Erythroblast (primary cell): ENCODE measurements at places on chromosomes 3 and 15.
A peak's percentile ranks its signal among the peaks of the same experiment; 100 is the strongest.

- DNase-seq, result no peak
Observed at GRCh38 chr3:181383760-181384159, 328.0 kb upstream of the SOX2 start.

- DNase-seq, result no peak
Observed at GRCh38 chr3:52023860-52024764, 28.4 kb upstream of the RPL29 start.

- peak; percentile 29 for DNase-seq
Observed at GRCh38 chr15:39580485-39581241, at the start of gene THBS1. TSS of gene THBS1 (plus strand) at chr15:39581079. CDS start at chr15:39581858, 779 bp downstream.

DNA sequence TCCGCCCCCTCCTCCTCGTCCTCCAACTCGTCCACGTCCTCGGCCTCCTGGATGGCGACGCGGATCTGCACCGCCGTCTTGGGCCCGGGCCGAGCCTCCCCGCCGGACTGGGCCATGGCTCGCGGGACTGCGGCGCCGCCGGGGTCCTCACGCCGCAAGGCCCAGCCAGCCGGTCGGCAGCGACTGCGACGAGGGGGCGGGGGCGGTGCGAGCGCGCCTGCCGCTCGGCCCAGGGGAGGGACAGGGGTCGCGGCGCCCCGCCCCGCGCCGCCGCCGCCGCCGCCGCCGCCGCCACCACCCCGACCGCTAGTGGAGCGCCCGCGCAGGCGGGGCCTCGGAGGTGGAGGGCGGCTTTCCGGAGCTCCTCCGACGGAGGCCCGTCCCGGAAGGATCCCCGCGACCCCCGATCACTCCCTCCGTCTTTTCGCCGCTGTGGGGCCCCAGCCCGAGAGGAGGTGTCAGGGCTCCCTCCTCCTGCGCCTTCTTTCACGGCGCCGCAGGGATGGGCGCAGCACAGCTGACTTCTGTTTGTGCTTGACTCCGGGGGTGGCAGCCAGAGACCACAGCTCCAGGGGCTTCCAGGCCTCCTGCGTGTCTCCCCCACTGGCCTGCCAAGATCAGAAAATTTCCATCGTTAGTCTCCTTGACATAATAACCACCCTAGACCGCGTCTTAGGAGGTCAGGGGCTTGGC is at the start of gene LARP6:
LARP6 (minus strand) TSS at position 185 of the 693 bp plus-strand sequence; CDS start at position 116, 69 bp downstream.
- no peak for DNase-seq

DNA sequence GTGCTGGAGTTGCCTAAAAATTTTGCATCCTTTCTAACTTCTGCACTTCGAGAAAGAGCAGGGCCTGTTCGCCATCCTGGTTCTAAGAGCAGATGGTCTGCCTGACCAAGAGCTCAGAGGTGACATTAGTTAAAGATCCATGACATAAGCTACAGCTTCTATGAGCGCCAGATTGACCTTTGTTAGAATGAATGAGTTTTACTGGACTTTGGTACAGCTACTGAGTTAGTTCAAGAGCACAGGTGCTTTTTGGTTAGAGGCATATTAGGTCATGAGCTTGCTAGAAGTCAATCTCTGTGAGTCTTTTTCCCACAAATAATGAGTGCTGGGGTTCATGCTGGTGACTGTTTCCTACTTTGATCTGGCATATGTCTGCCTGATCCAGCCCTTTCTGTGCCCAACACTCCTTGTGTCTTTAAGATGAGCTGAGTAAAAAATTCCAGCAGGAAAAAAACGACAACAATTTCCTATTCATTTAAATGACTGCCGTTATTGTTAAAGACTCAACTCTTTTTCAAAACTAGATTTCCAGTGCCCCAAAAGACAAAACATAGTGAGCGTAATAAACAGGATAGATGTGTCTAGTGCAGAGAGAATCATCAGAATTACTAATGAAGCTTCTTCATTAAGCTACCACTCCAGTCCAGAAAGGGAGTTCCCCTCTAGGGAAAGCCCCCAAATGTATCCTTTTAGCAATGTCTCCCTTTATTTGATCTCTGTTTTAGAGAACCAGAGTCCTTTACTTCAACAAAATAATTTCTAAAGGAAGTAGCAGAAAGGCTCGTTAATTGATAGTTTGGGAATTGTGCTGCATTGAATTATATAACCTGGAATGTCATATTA is 152.9 kb downstream of the SLCO3A1 start:
- DNase-seq, result no peak

GRCh38 chr15:85730001-85730820 is 64.5 kb downstream of the KLHL25 start:
- peak; percentile 78 for DNase-seq

DNA sequence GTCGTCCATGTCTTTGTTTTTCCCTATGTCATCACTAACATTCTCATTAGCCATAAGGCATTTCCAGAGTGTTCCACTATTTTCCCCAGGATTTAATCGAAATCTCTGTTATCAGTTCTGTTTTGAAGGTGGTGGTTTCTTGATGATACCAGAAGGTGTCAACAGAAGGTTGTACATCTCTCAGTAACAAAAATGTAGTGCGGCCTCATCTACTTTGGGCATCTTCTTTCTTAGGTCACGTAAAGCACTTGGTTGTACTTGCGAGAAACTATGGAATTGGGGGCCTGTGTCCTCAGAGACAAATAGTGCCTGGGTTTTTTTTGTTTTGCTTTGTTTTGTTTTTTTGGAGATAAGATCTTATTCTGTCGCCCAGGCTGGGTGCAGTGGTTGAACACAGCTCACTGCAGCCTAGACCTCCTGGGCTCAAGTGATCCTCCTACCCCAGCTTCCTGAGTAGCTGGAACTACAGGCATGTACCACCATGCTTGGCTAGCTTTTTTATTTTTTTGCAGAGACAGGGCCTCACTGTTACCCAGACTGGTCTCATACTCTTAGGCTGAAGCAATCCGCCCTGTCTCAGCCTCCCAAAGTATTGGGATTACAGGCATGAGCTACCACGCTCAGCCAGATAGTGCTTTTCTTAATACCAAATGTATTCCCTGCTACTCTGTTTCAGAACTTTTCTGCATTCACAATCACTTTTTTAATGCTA is 61.2 kb upstream of the FURIN start:
- DNase-seq, result no peak

DNA sequence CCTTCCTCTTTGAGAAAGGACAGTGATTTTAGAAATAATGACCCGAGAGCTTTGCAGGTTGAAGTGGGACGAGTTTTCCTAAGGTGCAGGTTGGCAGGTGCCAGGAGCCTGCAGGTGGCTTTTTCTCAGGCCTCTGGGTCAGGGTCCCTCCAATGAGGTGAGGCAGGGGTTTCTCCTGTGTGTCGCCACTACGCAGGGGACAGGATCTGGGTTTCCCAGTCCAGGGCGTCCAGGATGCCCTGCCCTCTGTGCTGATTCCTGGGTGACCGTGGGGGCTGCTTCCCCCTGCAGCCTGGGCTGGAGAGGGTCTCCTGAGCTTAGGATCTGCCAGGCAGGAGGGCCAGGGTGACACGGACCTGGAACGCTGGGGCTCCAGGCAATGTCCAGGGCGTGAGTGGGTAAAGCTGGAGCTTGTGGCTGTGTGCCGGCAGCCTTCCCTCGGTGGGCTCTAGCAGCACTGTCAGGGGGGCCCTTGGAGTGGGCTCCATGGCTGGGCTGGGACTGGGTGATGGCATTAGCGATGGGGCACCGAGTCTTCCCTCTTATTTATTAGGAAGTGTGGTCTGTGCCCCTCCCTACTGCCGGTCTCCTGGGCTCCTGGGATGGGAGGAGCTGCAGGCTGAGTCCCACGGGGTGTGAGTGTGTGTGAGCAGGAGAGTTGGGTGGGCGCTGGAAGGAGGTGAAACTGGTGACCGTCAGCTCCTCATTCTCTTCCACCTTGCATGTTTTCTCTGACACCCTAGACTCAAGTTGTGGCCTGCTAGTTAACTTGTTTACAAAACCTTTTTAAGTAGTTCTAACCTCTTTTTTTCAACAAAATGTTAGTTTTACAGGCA is 1.8 kb downstream of the APBA2 start:
- no peak for DNase-seq

- peak; percentile 2 for DNase-seq
Observed at GRCh38 chr3:115325539-115325938, 178.5 kb upstream of the ZBTB20 start.

GRCh38 chr3:152256851-152257562 is 11.7 kb upstream of the MBNL1 start:
- no peak for DNase-seq

GRCh38 chr3:174639970-174640369 is 219.2 kb upstream of the NAALADL2 start:
- DNase-seq, result no peak

- DNase-seq, result no peak
Observed at GRCh38 chr3:513301-513700, 316.7 kb downstream of the CHL1 start.

DNA sequence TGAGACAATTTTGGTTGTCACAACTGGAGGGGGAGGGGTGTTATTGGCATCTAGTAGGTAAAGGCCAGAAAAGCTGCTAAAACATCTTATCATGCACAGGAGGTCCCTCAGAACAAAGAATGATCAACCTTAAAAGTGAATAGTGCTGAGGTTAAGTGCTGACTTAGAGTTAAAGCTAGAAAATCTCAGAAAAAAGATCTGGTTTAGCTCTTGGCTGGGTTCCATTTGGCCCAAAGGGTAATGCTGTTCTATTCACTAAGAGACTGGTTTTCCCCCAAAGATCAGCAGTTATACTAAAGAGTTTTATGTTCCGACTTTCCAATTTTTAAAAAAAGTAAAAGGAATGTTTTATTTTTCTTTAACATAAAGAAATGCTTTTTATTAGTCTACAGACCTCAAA is 15.6 kb downstream of the DCBLD2 start:
- DNase-seq, result no peak

- DNase-seq, result no peak
Observed at GRCh38 chr15:64004056-64004455, 42.2 kb downstream of the DAPK2 start.

GRCh38 chr3:153399636-153400035 is 237.6 kb downstream of the RAP2B start:
- no peak for DNase-seq

DNA sequence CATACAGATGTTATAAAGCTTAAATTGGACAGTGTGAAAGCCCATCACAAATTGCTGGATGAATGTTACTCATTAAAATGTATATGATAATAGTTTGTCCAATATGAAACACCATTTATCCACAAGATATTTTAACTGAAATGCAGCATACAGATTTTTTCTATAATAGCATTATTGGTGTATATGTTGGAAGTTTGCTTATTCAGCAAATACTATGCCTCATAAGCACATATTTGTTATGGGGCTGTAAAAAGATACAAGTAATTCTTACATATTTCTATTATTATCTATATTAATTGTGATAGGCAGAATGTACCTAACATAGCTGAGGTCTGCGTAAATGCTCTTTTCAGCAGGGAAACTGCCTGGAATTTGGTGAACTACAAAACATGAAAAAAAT is 790.5 kb downstream of the DIPK2A start:
- no peak for DNase-seq

DNA sequence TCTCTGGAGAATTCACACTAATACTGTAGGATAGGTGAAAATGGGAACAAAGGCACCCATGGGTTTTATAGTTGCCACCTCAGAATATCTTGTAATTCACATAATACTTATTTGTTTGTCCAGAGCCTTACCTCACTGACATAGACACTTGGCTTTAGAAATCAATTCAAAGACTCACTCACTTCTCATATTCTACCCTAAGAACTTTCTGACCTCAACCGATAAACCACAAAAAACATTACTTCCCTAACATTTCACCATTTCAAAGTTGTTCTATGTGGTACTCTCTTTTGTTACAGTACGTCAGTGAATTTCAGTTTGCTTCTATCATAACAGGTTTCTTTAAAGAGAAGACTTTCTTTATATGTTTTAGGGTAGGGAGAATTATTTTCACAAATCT is 359.3 kb downstream of the IGSF11 start:
- DNase-seq, result no peak

DNA sequence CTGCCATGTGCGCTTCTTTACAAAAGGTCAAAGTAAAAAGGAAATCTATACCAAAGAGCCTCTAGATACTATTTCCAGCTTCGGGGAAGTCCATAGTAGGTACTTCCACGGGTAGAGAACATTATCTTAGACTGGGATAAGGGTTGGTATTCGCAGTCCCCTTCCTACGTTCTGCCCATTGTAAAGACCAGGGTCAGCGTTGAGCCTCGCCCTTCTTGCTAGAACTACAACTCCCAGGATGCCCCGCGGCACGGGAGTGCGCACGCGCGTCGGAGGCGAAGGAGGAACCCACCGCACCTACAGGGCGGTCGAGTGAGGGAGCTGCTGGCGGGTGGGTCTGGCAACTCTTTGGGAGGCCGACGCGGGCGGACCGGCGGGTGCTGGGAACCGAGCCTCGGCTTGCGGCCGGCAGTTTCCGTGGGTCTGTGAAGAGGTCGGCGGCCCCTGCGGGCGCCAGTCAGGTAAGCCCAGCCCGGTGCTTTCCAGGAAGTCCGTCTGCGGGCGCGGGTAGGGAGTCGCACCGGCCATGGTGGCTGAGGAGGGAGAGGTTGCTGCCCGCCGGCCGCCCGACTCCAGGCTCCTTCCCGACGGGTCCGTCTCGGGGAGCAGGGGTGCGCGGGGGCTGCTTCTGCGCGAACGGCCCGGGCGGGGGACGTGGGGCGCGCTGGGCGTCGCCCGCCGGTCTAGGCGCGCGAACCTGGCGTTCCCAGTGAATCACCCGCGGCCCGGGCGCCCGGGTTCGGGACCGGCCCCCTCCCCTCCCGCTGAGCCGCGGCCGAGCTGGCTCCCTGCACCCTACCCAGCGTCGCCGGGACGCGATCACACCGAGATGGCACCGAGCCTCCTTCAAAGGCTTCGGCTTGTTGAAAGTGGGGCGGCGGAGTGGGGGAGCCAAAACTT is at the start of gene TMOD3:
TMOD3 (plus strand) TSS at position 278 of the 900 bp plus-strand sequence. CDS start 33,232 bp downstream, outside the sequence.
- DNase-seq, result peak; percentile 91

- DNase-seq, result peak; percentile 89
Observed at GRCh38 chr3:142977399-142977728, 13.9 kb upstream of the PAQR9 start.

- no peak for DNase-seq
Observed at GRCh38 chr3:50972029-50972428, 297.3 kb downstream of the DOCK3 start.

DNA sequence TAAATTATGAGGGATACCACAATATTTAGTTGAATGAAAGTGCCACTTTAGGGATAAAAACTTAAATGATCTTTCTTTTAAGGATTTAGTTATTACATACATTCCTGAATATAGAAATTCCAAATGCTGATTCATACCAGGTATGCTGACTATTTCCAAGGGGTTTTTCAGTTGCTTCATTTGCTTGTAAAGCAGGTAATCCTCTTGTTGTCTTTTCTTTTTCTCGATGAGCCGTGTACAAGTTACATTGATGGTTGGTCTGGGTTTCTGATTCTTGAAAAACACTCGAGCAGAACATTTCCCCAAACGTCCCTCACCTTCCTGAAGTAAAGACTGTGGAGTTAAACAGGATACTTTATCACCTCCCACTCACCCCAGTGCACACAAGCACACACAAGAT is 21.7 kb downstream of the RARRES1 start:
- no peak for DNase-seq

DNA sequence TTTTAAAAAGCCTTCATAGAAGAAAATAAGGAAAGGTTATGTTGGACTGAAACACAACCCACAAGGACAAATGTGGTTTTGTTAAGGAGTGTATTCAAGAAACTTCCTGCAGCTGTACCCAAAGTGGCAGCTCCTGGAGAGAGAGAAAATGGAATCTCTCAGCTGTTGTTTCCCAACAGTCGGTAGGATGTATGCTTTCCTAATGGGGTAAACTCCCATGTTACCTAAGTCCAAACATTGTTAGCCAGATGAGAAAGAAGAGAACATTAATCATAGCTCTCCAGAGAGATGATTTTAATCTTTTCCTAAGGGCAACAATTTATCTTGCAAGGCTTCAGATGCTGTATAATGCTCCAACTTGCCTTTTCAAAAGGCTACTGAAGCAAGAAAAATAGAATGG is 22.6 kb upstream of the TEX9 start:
- no peak for DNase-seq
